Jurkat, Clone E6-1 (cell line): ENCODE measurements at places on chromosomes 5 and 9.

GRCh38 chr9:97500263-97500662 lies 1.2 kb upstream of the TMOD1 start:
- DNase-seq: no peak

GRCh38 chr5:142408981-142409481 lies 84.2 kb upstream of the SPRY4 start:
- DNase-seq: no peak

DNA sequence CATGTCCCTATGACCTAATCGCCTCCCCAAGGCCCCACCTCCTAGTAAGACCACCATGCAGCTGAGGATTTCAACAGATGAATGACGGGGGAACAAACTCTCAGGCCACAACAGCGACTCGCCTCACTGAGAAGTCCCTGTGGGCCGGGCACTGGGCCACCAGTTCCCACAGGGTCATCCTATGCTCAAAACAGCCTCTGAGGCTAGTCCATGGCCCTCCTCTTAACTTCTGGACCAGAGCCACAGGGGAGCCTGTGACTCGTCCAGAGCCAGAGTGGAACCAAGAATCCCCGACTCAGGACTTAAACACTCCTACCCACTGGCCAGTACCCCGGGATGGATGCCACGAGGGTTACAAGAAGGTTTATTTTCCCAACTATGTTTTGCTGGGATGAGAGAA lies 12.3 kb downstream of the GFPT2 start:
- DNase-seq: no peak

GRCh38 chr5:28254846-28255245 lies 1216.5 kb upstream of the CDH9 start:
- no peak for DNase-seq

DNA sequence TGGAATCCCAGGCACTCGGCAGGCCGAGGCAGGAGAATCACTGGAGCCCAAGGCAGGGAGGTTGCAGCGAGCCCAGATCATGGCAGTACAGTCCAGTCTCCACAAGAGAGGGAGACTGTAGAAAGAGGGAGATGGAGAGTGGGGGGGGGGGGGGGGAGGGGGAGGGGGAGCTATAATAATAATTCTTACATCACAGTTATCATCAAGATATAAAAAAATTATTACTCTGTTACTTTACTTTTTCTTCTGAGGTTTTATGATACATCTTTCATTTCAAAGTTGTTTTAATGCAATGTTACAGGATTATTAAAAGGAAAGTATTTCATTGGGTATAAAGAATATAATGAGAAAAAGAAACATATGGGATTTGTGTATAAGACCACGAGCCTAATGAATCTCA lies 17.8 kb upstream of the RAB3C start:
- DNase-seq: no peak

DNA sequence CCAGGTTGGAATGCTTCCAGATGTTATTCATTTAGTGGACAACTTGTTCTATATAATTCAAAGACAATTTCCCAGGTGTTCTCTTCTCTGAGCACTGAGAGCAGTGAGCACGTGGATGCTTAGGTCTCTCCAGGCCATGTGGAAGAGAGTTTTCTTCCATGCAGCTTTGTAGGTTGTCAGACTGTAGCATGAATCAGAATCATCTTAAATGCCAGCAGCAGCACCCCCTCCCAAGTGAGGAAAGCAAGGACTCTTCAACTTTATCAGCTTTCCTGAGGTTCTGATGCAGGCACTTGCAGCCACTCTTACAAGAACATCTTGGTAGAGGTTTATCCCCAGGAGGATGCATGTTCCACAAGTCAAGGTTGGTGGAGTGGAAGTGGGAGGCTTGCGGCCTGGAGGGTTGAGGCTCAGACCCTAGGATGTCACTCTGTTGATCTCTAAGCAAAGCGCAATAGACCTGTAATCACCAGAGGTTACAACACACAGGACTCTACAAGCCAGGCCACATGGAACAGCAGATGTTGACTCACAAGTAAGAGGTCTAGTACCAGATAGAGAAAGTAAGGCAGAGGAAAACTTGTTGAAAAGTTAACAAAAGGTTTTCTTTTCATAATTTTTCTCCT lies 47.7 kb downstream of the UGCG start:
- no peak for DNase-seq

- DNase-seq: no peak
Observed at GRCh38 chr9:76709020-76709419, 55.2 kb upstream of the PCA3 start.

GRCh38 chr5:139742173-139742903 lies 53.3 kb upstream of the PSD2 start:
- DNase-seq: no peak
